ENCODE measurements at places on chromosomes 7 and 10. TPM values are rescaled to one million over a fixed set of nuclear protein-coding genes. Genes with fewer than 3 reads are reported as not detected.
A peak's percentile ranks its signal among the peaks of the same experiment; 100 is the strongest.

GRCh38 chr10:119650692-119651513 lies at the start of gene BAG3:
TSS of gene BAG3 (plus strand) at chr10:119651380. CDS start at chr10:119651676, 296 bp downstream.
- DNase-seq: peak; percentile 96

- DNase-seq: no peak
Observed at GRCh38 chr7:128093614-128094570, 62.7 kb upstream of the LRRC4 start.

- DNase-seq: no peak
Observed at GRCh38 chr10:133420028-133420427, 4.4 kb downstream of the SPRN start.

- no peak for DNase-seq
Observed at GRCh38 chr7:107638594-107638993, 22.0 kb upstream of the SLC26A4 start.

DNA sequence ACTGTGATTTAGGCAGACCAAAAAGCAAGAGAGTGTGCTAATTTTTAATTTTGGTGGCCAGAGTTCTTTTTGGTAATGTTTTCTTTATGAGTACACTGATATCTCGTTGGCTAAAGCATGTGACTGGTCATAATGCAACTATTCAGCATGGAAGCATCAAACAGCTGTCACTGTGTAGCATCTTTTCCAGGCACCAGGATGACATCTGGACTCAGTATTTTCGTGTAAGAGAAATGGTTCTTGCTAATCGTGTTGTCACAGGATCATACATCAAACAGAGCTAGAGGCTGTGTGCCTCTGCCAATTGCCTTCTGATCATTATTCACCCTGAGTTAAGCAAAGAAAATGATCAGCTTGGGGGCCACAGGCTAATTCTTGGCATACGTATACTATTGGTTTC lies 118.9 kb downstream of the SND1 start:
- no peak for DNase-seq

ARPC1A gene
- 64.2 TPM for total RNA-seq

Data from left lobe of liver (tissue), 2 donors.